Suppressor macrophage (primary cell): ENCODE measurements at places on chromosomes 12 and 14.

- no peak for DNase-seq
Observed at GRCh38 chr14:21055432-21056117, 2.0 kb upstream of the RNASE8 start.

DNA sequence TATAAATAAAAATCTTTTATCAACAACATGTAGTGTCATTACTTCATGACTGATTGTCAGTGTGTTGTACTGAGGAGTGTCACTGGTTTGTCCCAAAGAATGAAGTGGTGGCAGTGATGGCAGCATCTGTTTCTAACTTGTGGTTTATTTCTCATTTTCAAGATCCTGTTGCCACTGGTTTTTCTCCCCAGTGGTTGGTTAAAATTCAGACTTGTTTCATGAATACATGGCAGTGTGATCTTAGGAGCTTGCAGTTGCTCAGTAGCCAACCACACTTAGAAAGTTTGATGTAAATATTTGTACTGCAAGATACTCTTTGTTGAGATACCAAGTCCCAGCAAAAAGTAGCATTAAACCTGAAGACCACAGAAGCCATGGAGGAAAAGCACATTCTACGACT is 69.8 kb downstream of the PLEKHA5 start:
- no peak for DNase-seq

DNA sequence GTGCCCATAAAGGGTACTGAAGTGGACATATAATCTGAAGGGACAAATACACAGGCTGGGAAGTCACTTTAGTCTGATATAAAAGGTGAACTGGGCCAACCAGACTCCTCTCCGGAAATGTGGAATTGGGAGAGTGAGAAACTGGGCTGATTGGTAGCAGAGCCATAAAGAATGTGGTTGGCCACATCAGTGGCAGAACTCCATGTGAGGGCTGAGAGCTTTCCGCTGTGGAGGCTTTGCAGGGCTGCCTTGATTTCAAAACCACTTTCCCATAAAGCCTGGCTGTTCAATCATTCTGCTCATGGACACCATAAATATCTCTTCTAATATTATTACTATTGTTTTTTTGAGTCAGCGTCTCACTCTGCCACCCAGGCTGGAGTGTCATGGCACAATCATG is 220.3 kb downstream of the MON2 start:
- no peak for DNase-seq

DNA sequence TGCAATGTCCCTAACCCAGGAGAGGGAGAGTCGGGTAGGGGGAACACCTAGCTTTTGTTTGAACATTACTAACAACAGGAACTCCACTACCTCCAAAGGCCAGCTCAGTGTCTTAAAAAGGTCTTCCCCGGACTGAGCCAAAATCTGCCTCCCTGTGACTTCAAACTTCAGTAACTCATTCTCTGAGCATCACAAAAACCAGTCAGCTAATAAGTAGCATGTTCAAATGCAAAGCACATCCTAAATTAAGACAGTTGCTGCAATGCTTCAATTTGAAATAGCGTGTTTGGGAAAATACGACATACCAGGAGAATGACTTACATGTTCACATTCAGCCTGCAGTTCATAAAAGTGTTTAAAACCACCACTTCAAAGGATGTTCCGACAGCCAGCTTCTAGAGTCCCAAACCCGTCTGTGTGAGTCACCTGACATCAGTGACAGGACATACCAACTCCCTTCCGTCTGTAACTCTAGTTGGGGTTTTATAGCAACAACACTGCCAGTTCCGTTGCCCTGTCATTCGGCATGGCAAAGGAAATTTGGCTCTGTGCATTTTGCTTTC is 13.0 kb downstream of the ZFP36L1 start:
- no peak for DNase-seq

DNA sequence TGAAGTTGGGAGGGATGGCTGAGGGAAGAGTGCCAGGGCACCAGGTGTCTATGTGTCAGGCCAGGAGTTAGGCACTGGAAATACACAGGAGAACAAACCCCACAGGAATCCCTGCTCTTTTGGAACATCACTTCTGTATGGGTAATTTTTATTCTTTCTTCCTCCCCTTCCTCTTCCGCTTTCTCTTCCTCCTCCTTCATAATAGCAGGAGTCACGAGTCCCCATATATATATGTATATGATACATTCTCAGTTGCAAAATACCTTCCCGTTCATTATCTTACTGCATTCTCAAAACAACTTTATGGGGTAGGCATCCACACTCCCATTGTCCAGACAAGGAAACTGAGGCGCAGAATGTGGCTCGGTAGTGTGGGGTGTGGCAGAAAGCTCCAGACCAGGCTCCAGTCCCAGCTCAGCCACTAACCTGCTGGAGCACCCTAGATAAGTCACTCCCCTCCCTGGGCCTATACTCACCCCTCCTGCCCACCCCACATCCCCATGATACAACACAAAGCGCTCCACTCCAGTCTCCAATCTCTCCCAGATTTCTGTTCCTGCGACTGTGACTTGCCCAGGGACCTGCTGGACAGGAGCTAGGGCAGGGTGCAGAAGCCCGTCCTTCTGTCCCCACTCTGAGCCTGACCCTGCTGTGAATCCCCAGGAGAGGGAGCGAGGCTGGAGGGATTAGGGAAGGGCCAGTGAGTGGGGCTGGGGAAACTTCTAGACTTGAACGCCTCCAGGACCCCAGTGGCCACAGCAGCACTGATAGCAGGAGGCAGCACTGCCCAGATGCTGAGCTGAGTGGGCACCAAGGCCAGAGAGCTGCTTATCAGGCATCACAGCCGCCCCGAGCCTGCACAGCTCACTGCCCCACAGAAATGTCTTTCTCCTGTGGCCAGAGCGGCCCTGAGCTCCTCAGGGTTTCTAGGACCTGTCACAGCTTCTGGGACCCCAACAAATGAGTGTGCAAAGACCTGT is 1.4 kb upstream of the AQP2 start:
- no peak for DNase-seq

DNA sequence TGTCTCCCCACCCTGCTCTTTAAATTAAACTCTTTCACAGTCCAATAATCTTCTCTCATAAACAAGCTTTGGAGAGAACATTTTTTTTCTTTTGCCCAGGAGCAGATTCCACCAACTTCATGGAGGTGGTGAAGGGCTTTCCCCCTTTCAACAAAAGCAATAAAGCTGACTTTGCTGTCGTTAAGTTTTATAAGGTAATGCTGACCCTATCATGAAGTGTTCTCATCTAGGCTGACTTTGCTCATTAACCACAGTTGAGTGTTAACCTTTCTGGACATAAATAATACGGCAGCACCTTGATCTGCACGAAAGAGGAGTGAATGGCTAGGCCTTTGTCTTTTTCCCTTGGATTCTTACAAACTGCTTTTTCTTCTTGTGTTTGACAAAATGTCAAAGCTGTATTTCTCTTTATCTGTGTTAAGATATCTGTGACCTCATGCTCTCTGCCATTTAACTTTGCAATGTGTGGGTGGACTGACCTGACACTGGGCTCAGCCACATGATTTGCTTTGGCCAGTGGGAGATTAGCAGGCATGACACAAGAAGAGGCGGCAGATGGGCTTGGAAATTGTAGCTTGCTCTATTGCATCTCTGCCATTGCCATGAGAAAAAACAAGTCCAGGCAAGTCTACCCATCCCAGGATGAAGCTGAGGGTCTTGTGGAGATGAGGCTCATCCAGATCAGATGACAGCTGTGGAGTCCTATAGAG is 470.9 kb upstream of the CCDC196 start:
- no peak for DNase-seq

DNA sequence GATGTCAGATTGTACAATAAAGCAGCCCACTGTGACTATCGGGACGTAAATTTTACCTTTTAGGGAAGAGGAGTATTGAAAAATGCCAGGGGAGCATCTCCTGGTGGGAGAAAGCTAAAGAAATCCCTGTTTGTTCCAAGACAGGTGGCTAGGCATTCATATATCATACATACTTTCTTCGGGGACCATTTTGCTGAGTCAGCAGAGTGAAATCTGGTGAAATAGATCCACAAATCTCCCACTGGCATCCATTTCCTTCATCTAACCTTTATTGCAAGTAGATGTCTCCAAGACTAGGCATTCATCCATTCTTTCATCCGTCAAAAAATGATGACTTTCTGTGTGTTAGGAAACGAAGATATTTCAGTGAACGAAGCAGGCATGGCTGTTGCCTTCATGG is 107.1 kb downstream of the BMP4 start:
- DNase-seq = no peak

DNA sequence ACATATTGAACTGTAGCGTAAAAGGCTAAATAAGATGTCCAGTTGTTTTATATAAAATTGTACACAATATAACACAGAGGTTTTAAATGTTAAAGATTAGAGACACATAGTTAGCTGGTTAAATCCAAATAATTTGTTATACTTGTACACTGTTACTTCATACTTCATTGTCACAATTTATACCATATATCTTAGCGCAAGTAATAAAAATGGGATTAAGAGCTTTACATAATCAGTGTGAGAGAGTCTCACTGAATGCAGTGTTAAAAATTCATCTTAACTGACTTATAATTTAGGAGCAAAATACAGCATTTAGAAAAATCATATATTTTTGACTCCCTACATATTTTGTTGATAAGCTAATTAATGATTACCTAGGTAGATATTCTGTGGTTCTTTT is 36.1 kb downstream of the LRFN5 start:
- DNase-seq = no peak

DNA sequence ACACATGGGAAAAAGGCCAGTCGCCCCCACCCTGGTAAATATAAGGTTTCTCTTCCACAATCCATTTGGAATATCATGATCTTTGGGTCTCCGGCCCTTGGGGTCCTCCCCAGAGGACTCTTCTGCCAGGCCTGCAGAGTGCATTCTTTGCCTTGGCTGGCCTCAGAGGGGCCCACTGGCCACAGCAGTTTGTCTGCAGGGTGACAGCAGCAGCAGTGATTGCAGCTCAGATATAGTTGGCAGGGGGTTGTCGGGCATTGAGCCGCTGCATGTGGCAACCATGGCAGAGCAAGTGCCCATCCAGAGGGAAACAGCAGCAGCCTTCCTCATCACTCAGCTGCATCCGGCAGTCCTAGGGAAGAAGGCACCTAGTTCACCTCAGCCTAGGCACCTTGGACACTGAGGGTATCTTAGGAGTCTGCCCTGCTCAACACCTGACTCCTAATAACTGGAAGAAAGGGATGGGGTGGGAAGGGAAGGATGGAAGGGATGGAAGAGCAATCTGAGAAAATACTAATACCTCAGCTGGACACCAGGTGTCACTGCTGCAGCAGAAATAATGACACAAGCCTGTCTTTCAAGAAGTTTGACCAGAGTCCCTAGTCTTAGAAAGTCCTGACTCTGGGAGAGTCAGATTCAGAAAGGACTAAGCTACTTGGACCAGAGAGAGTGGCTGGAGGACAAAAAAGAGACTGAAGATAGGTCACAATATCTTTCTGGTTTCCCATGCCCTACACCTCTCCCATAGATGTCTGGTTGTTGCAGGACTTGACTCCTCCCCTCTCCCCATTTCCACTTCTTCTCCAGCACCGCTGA is 8.9 kb downstream of the AJUBA start:
- DNase-seq = peak; percentile 70

- no peak for DNase-seq
Observed at GRCh38 chr14:101058571-101058970, 155.0 kb upstream of the RTL1 start.

DNA sequence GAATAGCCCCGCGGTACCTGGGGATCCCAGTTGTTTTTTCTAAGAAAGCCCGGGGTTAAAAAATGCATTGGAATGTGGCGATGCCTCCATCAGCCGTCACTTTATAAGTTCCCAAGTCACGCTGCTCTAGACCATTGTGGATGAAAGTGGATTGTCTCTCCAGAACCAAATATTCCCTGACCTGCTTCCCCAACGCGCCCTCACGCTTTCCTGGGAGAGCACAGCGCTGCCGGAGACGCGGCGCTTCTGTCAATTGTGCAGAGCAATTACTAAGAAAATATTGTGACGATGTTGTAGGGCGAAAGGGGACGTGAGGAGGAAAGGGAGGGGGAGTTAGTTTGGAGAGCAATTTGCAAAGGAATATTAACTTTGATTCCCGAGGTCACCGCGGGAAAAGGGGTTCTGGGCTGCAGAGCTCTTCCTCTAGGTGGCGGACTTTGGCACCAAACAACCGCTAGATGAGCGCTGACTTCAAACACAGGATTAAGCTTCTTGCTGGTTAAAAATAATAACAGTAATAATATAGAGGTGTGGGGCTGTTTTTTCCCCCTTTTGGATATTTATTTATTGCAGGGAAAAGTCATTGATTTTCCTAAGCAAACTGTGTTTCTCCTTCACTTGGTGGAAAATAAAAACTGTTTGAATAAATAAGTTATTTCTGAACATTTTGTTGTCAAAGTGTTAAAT is 9.6 kb upstream of the FOXG1 start:
- DNase-seq = peak; percentile 41

DNA sequence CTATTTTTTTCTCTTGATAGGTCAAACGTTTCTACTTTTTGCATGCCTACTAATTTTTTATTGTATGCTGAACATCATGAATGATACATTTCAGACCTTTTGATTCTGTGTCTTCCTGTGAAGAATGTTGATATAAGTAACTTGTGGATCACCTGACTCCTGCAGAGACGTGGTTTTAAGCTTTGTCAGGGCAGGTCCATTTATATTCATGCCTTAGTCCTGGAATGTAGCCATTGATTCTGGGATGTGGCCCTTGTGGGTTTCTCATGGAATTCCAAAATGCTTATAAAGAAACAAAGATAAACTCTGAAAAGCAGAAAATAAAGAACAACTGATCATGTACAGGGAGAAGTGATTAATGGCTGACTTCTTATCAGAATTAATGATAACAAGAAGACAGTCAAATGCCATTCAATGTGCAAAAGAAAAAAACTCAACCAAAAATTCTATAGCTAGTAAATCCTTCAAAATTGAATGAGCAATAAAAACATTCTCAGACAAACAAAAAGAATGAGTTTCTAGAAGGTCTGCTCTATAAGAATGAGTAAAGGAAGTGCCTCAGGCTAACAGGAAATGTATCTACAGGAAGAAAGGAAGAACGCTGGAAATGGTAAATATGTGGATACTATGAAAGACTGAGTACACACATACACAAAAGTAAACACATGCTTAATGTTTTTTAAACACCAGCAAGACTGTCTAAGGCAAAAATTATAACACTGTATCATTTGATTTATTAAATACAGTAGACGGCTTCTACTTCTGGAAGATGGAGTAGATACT is 284.8 kb upstream of the DIO3 start:
- no peak for DNase-seq

DNA sequence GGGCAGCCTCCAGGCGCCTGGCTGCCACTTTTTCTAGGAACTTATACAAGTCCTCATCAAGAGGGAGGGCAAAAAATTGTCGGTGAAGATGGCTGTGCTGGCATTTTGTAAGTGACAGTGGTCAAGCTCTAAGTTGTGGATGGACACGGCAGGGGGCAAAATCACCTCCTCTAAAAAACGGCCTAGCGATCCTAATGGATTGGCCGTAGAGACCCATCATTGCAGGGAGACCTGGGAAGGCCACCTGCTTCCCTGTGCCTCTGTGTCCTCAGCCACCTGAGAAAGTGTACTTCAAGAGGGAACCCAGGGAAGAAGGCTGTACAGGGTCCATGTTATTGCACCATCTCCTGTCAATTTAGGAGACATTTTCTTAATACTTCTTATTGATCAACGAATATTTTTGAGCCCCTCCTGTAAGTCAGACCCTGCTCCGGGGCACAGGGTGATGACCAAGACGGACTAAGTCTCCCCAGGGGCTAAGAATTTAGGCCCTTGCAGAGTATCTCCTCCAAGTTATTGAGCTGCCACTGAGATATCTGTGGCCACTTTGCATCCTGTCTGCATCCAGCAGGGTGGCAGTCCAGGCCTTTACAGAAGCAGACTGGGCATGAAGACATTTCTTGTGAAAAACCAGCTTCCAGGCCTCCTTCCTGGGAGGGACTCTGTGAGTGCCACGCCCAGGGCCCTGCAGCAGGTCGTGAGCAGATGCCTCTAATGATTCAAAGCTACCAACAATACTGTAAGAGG is 40.5 kb downstream of the PSMA6 start:
- peak; percentile 62 for DNase-seq

GRCh38 chr12:27244689-27245488 is 803 bp downstream of the STK38L start:
- peak; percentile 39 for DNase-seq
